Fibroblast of lung (primary cell): ENCODE measurements at places on chromosomes 7 and 10.

DNA sequence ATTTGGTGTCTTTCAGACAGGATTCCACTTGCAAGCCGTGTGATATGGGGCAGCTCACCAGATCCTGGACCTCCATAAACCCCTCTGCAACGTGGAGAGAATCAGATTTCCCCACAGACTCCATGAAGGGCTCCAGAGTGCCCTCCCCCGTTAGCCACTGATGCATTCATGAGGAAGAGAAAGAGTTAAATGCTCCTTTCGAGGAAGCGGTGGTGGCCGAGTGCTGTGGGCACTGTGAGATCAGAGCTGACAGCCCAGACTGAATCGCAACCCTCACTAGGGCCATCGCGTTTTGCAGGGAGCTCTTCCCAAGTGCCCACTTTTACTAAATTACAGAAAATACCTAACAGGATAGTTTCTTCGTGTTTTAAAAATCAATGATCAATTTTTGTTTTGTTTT is 226.3 kb upstream of the ZNF32 start:
- no peaks in the 10 kb centered on the region for H3K36me3 ChIP-seq
- DNase-seq = no peak
- no peak overlapping the region for H3K4me3 ChIP-seq
- no peak overlapping the region for H3K27ac ChIP-seq
- H3K4me1 ChIP-seq = peaks cover 6% of the 10 kb centered on the region

DNA sequence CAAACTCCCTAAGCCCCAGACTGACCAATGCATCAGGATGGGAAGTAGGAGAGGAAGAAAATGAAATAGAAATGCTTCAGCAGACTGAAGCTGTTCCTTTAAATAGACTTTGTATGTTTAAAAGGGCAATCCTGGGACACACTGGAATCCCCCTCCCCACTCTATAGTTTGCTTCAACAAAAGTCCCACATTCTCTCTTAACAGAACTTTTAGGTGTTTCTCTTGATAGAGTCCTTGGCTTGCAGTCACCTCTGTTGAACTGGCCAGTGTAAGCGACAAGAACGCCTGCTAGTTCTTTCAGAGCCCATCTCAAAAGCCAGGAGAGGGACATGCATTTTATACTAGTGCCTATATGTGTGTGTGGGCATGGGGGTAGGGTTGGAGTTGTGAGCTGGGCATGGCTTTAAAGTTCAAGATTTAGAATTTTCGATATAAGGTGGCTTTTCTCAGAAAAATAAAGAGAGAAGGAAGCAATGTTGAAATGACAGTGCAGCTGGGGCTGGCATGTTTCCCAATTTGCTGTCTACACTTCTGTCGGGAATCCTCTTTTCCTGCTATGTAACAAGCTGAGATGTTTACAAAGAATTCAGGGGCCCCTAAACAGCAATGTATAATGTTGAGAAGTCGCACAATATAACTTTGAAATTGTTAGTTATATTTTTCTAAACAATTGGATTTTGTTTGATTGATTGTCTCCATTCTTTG is 2.1 kb downstream of the TBX20 start:
- H3K27ac ChIP-seq = no peak overlapping the region
- H3K36me3 ChIP-seq = no peaks in the 10 kb centered on the region
- no peak for DNase-seq
- H3K27me3 ChIP-seq = peaks cover 44% of the 10 kb centered on the region
- no peaks in the 10 kb centered on the region for H3K4me1 ChIP-seq
- H3K4me3 ChIP-seq = no peak overlapping the region

- DNase-seq = peak; percentile 85
- no peaks in the 10 kb centered on the region for H3K27me3 ChIP-seq
- no peaks in the 10 kb centered on the region for H3K36me3 ChIP-seq
These were observed 188.3 kb upstream of the STK17A start for GRCh38 chr7:43394441-43395130.

GRCh38 chr10:133509700-133510099 is 17.5 kb upstream of the CYP2E1 start:
- DNase-seq = no peak
- H3K4me3 ChIP-seq = no peak overlapping the region
- H3K27ac ChIP-seq = no peak overlapping the region
- no peaks in the 10 kb centered on the region for H3K4me1 ChIP-seq
- H3K27me3 ChIP-seq = no peaks in the 10 kb centered on the region
- no peaks in the 10 kb centered on the region for H3K36me3 ChIP-seq

- H3K36me3 ChIP-seq = no peaks in the 10 kb centered on the region
- H3K27me3 ChIP-seq = no peaks in the 10 kb centered on the region
- DNase-seq = no peak
- no peak overlapping the region for H3K4me3 ChIP-seq
These were observed 272.5 kb downstream of the DGKB start for GRCh38 chr7:14630048-14630447.

DNA sequence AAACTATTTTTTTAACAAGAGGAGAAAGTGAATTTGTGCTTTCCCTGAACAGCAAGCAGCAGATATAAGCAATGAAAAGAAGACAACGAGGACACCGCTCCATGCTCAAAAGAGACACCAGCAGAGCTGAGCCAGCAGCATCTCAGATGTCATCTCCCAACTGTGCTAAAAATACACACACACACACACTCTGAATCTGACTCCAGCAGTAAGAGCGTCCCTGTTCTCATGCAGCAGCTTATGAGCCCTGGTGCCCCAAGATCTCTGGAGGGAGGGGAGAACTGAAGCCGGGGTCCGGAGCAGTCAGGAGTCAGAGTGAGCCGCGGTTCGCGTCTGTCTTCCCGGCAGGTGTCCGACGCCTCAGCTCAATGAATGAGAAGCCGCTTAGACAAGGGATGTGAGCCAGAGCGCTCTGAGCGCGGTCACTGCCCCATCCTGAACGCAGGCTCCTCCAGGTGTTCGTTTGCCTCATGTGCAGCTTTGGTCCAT is 49.2 kb downstream of the SVIL start:
- H3K27ac ChIP-seq = no peak overlapping the region
- H3K36me3 ChIP-seq = no peaks in the 10 kb centered on the region
- H3K4me1 ChIP-seq = no peaks in the 10 kb centered on the region
- peak; percentile 39 for DNase-seq
- H3K27me3 ChIP-seq = no peaks in the 10 kb centered on the region

DNA sequence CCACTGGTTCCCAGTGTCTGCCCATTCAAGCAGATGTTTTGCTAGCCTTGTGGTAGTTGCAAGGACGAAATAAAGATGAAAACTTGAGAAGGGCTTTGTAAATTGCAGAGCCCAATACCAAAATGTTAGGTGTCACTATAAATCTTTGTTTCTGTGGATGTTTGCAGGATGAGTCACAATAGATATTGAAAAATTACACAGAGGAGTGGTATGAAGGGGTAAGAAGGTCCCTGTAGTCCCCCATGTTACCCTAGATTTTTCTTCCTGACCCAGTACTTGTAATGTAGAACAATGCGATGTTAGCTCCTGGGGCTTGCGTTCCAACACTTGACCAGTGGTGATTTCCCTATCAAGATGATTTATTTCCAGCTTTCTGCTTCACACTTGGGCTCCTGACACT is 102.6 kb upstream of the LYZL1 start:
- no peaks in the 10 kb centered on the region for H3K36me3 ChIP-seq
- DNase-seq = no peak
- peaks cover 2% of the 10 kb centered on the region for H3K27me3 ChIP-seq
- no peak overlapping the region for H3K4me3 ChIP-seq

DNA sequence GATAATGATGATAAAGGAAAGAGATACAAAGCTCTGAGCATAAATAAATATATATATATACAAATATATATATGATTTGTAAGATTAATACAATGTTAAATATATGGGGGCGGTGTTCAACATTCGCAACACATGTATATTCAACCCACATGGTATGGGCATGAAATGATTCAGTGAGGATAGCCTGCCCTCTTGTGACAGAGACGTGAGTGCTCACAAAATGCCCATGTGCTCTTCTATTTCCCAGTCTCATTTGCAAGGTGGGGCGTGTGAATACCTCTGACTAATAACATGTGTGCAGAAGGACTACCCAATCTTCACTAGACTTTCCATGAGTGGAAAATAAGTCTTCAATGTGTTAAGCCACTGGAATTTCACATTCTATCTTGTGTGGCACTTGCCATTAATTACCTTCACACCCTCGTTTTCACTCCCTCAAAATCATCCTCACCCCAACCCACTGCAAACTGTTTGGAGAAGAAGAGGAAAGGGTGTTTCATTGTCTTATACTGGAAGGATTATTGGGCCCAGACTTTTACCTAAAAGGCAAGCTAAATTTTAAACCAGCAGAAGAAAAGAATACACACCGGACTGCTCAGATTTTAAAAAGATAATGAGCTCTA is 26.9 kb downstream of the ASAH2 start:
- no peaks in the 10 kb centered on the region for H3K36me3 ChIP-seq
- no peak overlapping the region for H3K27ac ChIP-seq
- no peak overlapping the region for H3K4me3 ChIP-seq
- peak; percentile 55 for DNase-seq

DNA sequence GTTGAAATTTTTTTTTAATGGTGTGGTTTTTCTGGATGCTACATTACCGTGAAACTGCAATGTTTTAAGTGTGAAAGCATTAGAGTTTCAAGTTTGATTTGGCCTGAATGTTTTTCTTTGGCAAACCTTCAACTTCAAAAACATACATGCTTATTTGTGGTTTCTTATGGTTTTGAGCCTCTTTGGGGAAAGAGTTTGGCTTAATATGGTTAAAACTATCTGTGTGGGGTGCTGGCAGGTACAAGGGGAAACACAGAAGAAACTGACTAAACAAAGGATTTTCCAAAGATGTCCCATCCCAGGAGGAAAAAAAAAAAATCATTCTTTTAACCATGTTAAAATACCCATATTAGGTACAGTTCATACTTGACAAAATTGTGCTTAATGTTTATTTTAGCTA is 121.1 kb downstream of the HGF start:
- no peaks in the 10 kb centered on the region for H3K27me3 ChIP-seq
- no peak overlapping the region for H3K4me3 ChIP-seq
- no peaks in the 10 kb centered on the region for H3K4me1 ChIP-seq

DNA sequence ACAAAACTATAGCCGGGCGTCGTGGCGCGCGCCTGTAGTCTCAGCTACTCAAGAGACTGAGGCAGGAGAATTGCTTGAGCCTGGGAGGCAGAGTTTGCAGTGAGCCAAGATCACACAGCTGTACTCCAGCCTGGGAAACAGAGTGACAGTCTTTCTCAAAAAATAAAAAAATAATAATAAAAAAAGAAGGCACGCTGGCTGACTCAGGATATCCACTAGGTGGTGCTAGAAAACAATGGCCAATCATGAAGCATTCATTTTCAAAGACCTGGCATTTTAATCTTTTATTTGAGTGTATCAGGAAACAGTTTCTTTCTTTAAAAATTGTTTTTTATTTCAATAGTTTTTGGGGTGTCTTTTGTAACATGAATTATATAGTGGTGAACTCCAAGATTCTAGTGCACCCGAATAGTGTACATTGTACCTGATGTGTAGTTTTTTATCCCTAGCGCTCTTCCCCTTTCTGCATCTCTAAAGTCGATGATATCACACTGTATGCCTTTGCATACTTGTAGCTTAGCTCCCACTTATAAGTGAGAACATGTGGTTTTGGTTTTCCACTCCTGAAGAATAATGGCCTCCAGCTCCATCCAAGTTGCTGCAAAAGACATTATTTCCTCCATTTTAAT is 88.6 kb downstream of the LYZL1 start:
- H3K36me3 ChIP-seq = no peaks in the 10 kb centered on the region
- H3K27me3 ChIP-seq = peaks cover 4% of the 10 kb centered on the region
- no peak overlapping the region for H3K4me3 ChIP-seq
- no peak for DNase-seq
- no peaks in the 10 kb centered on the region for H3K4me1 ChIP-seq
